ENCODE measurements at places on chromosomes 7 and 10.

DNA sequence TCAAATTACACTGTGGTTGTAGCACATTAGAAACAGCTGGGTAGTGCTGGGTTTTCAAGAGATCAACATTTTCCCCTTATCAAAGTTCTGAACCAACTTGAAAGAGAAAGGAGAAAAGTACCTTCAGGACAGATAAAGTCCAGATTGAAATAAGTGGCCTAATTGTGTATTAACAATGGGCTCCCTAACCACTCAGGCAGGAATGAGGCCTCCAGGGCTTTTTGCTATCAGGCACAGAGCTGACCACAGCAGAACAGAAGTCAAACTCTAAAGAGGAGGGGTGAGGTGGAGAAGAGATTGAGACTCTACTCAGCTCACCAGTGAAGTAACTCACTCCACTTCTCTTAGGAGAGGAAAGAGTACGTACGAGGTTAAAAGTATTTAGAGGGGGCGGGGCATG lies 394.1 kb upstream of the PHF14 start:
- no peak for DNase-seq

DNA sequence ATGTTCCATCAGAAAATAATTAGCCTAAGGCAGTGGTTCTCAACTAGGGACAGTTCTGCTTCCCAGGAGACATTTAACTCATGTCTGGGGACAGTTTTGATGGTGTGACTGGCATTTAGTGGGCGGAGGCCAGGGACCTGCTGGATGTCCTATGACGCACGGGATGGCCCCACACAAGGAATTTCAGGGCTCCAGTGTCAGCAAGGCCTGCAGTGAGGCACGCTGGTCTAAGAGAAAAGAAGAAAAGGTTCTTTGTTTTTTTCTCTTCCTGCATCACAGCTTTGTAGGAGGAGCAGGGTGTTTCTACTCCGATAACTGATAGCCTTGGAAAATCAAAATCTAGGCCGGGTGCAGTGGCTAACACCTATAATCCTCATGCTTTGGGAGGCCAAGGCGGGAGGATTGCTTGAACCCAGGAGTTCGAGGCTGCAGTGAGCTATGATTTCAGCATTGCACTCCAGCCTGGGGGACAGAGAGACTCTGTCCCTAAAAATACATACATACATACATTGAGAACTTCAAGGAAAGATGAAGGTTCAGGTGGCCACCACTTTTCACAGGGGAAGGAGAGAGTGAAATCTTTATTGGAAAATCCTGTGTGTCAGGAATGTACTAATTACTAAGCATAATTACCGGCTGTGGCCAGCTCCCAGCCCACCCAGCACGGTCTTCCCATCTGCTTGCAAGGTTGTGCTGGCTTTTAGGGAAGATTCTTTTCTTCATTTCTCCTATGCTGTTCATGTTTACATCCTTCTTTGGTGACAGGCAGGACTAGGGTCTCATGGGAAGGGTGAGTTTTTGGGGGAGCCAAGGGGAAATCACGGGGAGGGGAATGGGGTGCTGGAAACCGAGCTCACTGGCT lies 150.4 kb downstream of the ACTR3B start:
- no peak for DNase-seq

GRCh38 chr7:155879592-155879991 lies 67.3 kb upstream of the SHH start:
- no peak for DNase-seq

- DNase-seq: no peak
Observed at GRCh38 chr7:21850531-21851285, 95.0 kb downstream of the CDCA7L start.

GRCh38 chr10:84138478-84139125 lies 707 bp upstream of the GHITM start:
- no peak for DNase-seq

GRCh38 chr10:77164616-77165311 lies 472.8 kb downstream of the KCNMA1 start:
- DNase-seq: no peak

DNA sequence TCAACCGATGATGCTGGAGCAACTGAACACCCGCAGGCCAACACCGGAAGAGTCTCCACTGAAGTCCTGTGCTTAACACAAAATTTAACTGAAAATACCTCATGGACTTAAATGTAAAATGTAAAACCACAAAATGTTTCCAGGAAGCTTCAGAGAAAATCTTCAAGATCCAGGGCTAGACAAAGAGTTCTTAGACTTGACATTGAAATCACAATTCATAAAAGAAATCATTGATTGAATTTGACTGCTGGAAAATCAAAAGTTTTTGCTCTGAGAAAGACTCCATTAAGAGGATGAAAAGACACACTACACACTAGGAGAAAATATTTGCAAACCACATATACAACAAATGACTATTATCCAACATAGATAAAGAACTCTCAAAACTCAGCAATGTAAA lies 234.7 kb upstream of the PPP2R2D start:
- DNase-seq: no peak

- DNase-seq: no peak
Observed at GRCh38 chr10:121594623-121595350, 3.5 kb downstream of the FGFR2 start.

GRCh38 chr7:43700646-43701499 lies 28.4 kb downstream of the COA1 start:
- no peak for DNase-seq

GRCh38 chr10:101027106-101027720 lies 3.7 kb downstream of the PDZD7 start:
- no peak for DNase-seq

GRCh38 chr10:122983898-122984297 lies 3.7 kb downstream of the PSTK start:
- no peak for DNase-seq

DNA sequence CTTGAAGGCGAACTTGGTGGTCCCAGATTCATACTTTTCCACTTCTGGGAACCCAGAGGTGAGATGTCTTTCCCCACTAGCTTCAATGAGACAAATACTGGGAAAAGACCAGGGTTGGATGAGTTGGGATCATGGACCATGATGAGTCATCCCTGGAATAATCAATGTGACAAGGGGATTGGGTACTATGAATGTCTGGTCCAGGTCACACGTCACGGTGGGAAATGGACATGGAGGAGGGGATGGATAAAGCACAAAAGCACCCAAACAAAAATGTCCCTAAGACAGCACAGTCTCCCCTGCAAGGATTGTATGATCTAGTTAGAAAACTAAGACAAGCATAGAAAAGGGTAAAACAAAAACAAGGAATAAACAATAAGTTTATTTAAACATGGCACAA lies 12.4 kb upstream of the SORBS1 start:
- DNase-seq: no peak

- no peak for DNase-seq
Observed at GRCh38 chr10:21065621-21066248, 168.6 kb upstream of the NEBL start.

- DNase-seq: no peak
Observed at GRCh38 chr7:98643236-98643985, 26.3 kb downstream of the NPTX2 start.

DNA sequence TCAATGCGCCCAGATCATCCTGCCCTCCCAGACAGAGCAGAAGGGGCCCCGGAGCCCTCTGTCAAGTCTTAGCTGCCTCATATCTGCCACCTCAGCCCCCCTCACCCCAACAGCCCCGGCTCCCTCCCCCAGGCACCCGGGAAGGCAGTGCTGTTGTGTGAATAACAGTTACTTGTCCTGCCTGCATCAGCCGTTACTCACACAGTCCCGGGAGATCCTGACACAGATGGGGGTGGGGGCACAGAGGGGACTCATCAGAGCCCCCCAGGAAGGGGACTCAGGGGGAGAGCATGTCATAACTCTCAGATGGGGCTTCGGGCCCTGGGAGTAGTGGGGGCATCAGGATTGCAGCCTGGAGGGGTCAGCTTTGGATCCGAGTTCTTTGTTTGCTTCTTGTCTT lies 12.4 kb upstream of the SERPINE1 start:
- DNase-seq: no peak

GRCh38 chr10:132916421-132916841 lies 25.9 kb downstream of the CFAP46 start:
- no peak for DNase-seq

- DNase-seq: no peak
Observed at GRCh38 chr7:7919449-7919945, 49.1 kb upstream of the GLCCI1 start.

GRCh38 chr10:125343118-125343925 lies 183.0 kb upstream of the CTBP2 start:
- no peak for DNase-seq

- DNase-seq: no peak
Observed at GRCh38 chr7:109376576-109376975, 806.9 kb downstream of the DNAJB9 start.

DNA sequence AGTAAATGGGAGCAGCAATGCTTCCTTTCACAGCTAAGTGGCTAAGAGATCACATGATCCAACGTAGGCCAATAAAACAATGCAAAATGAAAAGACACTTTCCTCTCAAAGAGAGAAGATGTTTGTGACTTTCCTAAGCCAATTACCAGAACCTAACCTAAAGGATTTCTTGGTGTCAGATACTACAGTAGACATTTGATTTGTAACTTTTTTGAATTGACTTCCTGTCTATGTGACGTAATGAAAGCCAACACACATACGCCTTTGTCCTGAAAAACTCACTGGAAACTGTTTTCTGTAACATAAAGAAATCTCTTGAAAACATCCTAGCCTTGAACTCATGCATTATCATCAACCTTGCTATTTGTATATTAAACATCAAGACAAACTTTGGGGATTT lies 417.1 kb downstream of the GPAM start:
- no peak for DNase-seq

DNA sequence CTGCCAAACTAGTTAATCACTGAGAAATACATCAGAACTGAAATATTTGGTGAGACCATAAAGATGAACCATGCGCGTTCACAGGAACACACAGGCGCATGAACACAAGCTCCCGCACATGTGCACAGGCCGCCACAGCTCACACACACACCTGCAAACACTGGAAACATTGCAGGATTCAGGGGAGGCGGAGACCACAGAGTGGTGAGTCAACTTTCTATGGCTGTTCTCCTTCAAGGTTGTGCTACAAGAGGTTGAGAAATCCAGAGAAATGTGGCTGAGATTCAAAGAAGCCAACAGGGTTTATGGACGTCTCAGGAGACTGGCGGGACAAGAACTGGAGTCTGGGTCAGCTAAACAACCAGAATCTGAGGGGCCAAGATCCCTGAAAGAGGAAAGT lies 17.8 kb downstream of the ESYT2 start:
- no peak for DNase-seq

GRCh38 chr10:23829556-23829955 lies 379.4 kb upstream of the KIAA1217 start:
- DNase-seq: no peak

DNA sequence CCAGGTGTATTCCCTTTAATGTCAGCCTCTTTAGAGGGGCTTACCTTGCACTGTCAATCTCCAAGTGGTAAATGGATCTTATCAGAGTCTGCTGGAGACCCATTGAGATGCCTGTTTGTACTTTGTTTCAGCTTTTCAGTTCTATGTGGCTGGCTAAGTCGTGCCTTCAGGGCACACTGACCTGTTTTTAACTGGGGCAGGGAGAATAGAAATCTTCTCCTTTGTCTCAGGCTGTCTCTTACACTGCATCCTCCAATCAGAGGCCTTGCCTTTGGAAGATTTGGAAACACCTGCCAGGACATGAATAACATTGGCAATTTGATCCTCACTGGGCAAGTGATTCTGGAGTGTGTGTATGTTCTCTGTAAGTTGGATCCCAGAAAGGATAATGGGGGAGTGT lies 65.0 kb downstream of the POU6F2 start:
- DNase-seq: no peak

GRCh38 chr7:78226059-78226719 lies 427.6 kb downstream of the PHTF2 start:
- DNase-seq: no peak

DNA sequence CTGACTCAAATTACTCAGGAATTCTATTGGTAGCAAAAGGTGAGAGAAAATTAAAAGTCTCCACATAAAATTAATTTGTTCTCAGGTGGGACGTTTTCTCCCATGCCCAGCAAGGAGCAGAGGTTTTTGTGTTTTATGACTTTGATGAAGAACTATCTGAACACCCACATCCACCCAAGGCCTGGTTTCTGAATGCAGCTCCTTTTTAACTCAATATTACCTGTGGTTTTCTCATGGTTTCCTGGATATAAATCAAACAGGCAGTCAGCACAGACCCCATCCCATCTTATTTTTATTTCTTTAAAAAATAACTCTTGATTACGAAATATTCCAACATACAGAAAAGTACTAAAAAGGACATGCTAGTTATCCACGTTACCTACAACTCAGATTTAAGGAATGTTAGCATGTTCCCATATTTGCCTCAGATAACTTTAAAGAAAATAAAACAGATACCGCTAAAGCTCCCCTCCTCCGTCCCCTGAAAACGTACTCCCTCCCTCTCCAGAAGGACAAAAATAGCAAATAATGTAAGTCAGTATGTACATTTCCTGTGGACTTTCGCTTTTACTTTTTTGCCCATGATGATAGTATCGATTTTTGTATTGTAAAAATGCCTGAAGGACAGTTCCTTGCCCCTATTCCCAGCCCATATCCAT lies 43.4 kb downstream of the GLI3 start:
- DNase-seq: no peak

- no peak for DNase-seq
Observed at GRCh38 chr7:106029451-106029850, 66.4 kb downstream of the CDHR3 start.

- no peak for DNase-seq
Observed at GRCh38 chr10:86359954-86360353, 6.6 kb downstream of the GRID1 start.

GRCh38 chr10:31759124-31759798 lies 169.4 kb downstream of the ARHGAP12 start:
- DNase-seq: no peak

GRCh38 chr10:34157501-34157900 lies 657.6 kb downstream of the PARD3 start:
- DNase-seq: no peak

DNA sequence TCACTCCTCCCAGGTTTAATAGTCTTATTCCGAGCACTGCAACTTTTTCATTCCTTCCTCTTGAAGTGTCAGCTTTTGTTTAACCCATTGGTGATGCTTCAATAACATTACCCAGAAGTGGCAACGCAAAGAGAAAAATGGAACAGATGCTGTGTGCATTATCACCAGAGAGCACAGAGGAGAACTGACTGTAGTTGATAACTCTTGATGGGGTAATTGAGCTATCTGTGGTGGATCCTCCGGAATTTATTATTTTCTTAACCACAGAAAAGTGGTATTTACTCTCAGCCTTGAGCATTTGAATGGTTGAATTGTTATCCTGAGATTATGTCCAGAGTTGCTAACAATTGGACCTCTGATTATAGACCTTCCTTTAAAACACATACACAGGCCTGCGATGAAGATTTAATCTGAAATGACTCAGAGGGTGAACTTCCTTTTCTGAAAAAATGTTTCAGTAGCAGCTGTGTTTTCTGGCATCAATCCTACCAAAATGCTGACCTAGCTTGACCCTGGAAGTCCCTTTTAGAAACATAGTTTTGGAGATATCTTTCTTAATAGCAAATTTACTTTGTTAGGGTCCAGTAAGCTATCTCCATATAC lies 1584.4 kb upstream of the LRRTM3 start:
- DNase-seq: no peak

- DNase-seq: peak; percentile 11
Observed at GRCh38 chr7:134448356-134449229, 10.3 kb downstream of the AKR1B1 start.

- no peak for DNase-seq
Observed at GRCh38 chr7:71976645-71977044, 435.5 kb downstream of the CALN1 start.

All from bone marrow (tissue), 2 donors.